Stromal cell of bone marrow (primary cell): ENCODE measurements at places on chromosomes 5 and 9.

DNA sequence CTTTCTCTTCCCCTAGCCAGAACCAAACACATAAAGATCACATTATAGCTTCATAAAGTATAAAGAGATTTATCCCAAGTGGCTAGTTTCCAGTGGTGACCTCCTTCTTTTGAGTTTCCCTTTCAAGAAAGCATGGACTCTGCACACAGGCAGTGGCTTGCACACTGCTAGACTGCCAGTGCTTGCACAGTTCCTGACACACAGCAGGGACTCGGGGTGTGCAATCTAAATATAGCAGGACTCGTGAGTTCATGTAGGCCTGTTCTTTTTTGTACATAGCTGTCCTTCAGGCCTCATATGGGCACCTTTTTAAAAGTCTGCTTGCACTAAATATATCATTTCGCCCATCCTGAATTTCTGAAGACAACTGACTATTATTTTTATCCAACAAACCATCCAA lies 308.6 kb downstream of the FBXL7 start:
- no peak for DNase-seq

- no peak for DNase-seq
Observed at GRCh38 chr9:96121136-96121535, 180.8 kb downstream of the HSD17B3 start.

DNA sequence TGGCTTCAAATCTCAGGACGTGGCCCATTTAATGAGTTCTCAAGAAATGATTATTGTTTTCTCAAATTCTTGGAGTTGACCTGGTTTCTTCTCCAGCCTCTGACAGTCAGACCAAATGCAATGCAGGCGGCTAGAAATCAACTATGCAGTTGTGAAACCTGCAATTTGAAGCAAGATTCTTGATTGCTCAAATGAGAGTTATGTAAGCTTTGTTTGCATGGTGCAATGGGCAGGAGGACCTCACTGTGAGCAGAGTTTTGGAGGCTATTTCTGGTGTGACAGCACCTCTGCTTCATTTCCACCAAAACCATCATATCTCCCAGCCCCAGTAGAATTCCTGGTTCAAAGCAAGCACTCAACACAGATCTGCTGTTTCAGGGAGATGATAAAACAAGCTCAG lies 500.0 kb upstream of the KLF4 start:
- DNase-seq, result no peak

GRCh38 chr9:126357074-126357473 lies 30.4 kb downstream of the MVB12B start:
- no peak for DNase-seq

DNA sequence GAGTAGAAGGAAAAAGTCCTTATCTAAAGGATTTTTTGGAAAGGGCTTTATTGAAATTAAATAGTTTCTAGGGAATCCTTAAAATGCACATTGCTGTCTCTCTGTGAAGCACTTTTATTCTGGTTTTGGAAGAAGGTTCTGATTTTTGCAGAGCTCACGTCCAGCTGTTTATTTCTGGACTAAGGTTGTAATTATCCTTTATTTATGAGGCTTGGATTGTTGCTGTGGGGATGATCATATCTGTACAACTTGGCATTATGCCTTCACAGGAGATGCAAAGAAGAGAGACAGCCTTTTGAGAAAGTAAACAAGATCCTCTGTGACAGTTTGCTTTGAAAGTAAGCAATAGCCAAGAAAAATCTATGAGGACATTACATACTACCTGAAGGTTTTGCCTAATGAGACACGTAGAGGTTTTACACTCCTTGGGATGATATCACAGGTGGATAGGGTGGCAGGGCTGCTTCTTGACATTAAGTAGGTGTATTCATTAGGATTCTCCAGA lies 14.6 kb downstream of the SMARCA2 start:
- DNase-seq, result no peak

DNA sequence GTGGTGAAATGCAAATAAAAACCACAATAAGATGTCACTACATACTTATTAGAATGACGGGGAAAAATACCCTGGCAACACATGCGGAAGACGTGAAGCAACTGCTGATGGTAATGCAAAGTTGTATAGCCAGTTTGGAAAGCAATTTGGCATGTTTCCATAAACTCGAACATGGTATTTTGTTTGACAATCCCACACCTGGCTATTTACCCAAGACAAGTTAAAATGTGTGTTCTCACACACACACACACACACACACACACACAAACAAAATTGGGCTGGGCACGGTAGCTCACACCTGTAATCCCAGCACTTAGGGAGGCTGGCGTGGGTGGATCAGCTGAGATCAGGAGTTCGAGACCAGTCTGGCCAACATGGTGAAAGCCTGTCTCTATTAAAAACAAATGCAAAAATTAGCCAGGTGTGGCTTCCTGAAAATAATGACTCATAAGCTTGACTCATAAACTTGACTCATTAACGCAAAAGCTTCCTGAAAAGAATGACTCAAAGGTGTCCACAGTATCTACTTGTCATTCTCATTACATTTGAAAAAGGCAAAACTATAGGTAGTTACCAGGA lies 456.5 kb downstream of the CDH18 start:
- no peak for DNase-seq

DNA sequence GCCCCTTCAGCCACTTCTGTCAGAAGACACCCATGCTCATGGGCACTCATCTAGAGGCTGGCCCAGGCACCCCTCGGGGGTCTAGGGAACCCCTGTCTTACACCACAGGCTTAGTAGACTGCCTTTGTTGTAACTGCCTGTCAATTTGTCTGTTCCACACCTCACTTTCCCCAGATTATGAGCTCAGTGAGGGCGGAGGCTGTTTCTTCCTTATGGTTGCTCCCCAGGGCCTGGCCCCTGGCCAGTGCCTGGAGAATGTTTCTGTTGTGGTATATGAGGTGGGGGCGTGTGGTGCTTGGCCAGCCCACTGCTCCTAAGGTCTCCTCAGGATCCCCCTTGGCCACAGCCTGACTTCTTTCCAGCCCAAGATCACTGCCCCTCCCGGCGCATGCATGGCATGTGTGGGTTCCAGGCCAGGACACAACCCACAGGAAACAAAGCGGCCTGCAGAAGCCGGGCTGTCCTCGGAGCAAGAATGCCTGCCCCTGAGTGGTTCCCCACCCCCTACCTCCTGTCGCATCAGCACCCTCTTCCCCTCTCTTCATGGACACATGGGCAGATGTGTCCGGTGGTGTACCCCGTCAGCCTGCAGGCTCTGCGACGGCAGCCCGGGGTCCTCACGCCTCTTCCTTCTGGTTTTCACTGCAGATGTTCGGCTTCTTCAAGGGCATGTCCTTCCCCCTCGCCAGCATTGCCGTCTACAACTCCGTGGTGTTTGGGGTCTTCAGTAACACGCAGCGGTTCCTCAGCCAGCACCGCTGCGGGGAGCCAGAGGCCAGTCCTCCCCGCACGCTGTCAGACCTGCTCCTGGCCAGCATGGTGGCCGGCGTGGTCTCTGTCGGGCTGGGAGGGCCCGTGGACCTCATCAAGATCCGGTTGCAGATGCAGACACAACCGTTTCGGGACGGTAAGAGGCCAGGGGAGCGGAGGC lies 17.7 kb downstream of the SLC25A48 start:
- no peak for DNase-seq

- peak; percentile 97 for DNase-seq
Observed at GRCh38 chr9:96420468-96421219, 2.5 kb upstream of the ZNF367 start.

DNA sequence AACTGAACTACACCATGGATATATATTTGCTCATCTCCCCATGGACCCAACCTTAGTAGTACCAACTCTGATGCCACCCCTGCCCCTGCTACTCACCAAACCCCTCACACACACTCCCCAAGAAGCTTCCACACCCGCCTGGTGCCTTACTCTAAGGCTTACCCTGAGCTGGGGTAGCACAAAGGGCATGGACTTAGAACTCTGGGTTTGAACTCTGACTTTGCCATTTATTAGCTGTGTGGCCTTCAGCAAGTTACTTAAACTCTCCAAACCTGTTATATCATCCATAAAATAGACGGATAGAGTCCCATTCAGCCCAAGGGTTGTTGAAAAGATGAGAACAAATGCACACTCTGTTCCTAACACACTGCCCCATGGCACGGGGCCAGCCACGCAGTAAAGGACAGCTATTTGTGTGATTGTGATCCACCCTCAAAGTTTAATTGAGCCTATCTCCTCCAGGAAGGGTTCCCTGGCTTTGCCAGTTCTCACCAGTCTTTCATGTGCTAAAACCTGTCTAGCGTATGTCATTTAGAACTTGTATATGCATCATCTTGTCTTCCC lies 111.0 kb downstream of the KLHL3 start:
- DNase-seq, result no peak

GRCh38 chr5:168925160-168925559 lies 346.0 kb upstream of the PANK3 start:
- DNase-seq, result no peak

GRCh38 chr5:150412319-150413175 lies at the start of gene CD74:
Gene CD74, minus strand, starts transcription at chr5:150412910. Its CDS starts 161 bp downstream, at chr5:150412749.
- DNase-seq, result peak; percentile 72

DNA sequence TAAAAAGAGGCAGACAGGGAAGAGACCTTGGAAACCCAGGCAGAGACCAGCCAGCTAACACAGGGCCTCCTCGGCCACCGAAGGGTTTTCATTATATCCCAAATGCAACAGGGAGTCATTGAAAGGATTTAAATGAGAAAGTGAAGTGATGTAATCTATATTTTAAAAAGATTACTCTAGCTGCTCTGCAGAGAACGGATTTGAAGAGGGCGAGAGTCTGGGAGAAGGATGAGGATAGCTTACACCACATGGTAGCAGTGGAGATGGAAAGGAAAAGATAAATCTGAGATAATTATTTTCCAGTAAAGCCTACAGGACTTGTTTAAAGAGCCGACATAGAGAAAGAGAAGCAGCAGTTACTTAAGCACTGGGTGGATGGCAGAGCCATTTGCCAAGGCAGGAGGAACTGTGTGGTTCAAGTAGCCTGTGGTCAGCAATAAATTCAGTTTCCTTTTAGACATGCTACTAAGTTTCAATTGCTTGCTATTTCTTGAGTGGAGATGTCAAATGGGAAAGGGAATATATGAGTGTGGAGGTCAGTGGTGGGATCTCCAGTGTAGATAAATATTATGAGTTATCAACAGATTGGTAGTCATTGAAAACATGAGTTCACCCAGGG lies 9.3 kb downstream of the FBN2 start:
- DNase-seq, result no peak
